ENCODE measurements at places on chromosomes 5 and 9.

DNA sequence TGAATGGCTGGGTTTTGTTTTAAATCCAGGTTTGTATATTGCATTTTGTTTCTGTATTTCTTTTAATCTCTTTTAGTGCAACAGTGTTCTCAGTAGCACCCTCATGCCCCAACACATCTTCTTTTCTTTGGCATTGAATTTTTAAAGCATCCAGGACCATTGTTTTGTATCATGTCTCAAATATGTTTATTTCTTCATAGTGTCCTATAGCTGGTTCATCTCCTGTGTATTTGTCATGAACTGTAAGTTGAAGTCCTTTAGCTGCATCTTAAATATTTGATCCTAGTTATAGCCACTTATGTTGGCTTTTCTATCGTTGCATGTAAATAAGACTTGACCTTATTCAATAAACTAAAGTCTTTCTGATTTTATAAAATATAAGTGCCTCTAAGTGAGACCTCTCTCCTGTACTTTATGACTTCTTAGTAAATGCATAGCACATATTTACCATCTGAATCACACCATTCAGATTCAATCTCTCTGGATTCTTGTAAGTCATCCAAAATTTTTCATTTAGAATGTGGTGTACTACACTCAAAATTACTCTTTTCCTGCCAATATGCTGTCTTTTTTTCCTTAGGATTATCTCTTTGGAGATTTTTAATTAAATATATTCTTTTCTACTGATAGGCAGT lies 21.0 kb upstream of the ERCC6L2 start:
- DNase-seq: no peak

GRCh38 chr9:71308454-71308853 lies 187.0 kb upstream of the TRPM3 start:
- DNase-seq: no peak

GRCh38 chr9:128045831-128046230 lies 21.3 kb downstream of the NAIF1 start:
- no peak for DNase-seq

DNA sequence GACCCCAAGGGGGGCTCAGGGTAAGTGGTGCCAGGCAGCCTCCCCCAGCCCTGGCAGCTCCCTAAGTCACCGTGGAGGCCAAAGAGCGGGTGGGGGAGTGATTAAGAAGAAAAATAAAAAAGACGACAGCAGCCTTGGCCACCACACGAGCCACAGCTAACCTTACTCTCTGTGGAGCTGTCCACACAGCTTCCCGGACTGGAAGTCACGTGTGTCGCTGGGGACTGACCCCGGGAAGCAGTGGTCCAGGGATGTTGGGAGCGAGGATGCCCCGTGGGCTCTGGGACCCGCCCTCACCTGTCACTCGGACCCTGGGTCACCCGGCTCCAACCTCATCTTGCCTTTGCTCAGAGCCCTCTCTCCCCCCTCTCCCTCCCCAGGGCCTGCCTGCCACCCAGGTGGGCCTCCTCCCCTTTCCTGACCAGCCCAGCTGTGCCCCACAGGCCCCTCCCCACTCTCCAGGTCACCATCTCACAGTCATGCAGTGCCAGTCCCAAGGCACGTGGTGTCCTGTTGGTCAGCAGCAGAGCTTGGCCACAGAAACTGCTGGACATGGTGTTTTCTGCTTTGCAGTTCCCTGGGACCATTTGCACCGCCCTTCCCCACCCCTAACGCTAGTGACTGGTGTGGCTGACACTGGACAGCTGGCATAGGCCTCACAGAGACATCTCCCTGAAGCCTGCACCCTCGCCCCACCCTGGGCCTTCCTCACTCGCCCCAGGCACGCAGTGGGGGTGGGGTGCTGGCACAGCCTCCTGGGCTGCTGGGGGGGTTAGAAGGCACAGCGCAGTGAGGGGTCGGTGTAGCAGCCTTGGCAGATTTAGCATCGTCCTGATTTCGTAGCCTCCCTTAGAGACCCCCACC lies 9.8 kb upstream of the EXOC3 start:
- DNase-seq: no peak

- DNase-seq: no peak
Observed at GRCh38 chr9:131727184-131727759, 12.6 kb downstream of the RAPGEF1 start.

DNA sequence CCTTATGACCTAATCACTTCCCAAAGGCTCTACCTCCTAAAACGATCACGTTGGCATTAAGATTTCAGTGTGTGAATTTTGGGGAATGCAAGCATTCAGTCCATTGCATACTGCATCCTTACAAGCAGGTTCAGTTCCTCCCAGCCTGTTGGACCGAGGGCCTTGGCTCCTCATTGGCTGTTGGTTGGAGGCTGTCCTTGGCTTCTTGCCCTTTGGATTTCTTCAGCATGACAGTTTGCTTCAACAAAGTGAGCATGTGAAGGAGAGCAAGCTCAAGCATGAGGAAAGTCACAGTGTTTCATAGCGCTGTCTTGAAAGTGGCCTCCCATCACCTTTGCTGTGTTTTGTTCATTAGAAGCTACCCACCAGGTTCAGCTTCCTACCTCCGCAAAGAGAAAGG lies 109.5 kb downstream of the GADD45G start:
- no peak for DNase-seq

DNA sequence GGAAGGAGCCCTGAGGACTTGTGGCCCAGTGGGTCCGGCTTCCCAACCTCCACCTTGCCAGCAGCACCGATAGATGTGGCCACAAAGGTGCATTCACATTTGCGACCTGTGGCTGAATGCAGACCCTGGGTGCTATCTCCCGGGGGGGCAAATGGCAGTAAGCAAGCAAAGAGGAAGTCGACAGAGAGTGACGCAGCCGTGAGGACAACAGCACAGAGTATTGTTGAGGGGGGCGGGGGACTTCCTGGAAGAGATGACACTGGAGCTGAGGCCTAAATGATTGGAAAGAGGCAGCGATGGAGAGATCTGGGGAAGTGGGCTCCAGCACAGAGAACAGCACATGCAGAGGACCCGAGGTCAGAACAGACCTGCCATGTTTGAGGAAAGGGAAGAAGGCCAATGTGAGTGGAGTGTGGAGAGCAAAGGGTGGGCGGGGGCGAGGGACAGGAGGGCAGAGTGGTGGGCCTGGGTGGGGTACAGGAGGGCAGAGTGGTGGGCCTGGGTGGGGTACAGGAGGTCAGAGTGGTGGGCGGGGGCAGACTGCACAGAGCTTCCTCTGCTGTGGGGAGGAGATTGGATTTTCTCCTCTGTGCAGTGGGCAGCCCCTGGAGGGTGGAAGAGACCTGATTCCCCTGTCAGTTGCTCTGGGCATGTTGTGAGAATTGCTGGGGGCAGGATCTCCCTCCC lies 42.6 kb downstream of the ADAMTS2 start:
- no peak for DNase-seq

- no peak for DNase-seq
Observed at GRCh38 chr9:3850098-3850497, 324.3 kb upstream of the RFX3 start.

GRCh38 chr5:72489536-72489935 lies 17.7 kb downstream of the ZNF366 start:
- no peak for DNase-seq

DNA sequence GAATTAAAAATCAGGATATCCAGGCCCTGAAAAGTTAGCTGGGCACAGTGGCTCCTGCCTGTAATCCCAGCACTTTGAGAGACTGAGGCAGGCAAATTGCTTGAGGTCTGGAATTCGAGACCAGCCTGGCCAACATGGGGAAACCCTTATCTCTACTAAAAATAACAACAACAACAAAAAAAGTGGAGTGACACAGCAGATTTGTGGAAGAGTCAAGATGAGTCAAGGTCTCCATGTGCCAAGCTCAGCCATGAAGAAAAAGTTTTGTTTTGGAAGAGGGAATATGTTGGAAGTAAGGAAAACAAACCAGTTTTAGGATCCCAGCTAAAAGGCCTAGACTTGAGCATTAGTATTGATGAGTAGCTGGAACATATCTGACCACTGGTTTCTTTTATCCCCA lies 14.7 kb downstream of the LRRC70 start:
- no peak for DNase-seq

DNA sequence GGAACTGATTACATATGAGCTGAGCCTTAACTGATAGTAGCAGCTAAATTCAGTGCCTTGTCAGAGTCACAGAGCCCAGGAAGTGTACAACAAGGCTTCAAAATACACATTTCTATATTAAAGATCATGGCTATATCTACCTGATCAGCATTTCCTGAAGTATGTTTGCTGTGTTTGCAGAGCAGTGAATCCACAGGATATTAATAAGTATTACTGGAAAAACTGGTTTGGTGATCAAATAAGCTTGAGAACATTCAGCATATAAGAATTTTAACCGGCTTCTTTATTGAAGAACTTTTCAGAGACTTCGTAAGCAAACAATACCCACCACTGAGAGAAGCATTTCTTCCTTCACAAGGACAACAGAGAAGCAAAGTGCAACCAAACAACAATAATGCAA lies 227.0 kb downstream of the ELAVL2 start:
- no peak for DNase-seq

GRCh38 chr9:127525401-127526188 lies 74.3 kb downstream of the LRSAM1 start:
- no peak for DNase-seq

DNA sequence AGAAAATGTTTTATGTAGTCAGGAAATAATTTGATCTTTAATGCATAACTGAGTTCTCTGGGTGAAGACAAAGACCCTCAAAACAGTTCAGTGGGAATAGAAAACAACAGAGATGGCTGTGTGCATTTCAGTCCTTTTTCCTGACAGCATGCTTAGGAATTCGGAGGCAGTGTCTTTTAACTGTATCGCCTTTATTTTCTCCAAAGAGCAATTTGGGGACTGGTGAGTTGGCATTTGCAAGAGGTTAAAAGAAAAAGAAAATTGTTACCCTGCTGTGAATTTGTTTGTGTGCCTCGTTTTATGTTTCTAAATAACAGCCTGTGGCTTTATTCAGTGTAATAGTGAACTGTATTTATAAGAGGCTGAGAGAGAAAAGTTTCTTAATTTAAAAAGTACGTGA lies 227.8 kb upstream of the DMAC1 start:
- no peak for DNase-seq

DNA sequence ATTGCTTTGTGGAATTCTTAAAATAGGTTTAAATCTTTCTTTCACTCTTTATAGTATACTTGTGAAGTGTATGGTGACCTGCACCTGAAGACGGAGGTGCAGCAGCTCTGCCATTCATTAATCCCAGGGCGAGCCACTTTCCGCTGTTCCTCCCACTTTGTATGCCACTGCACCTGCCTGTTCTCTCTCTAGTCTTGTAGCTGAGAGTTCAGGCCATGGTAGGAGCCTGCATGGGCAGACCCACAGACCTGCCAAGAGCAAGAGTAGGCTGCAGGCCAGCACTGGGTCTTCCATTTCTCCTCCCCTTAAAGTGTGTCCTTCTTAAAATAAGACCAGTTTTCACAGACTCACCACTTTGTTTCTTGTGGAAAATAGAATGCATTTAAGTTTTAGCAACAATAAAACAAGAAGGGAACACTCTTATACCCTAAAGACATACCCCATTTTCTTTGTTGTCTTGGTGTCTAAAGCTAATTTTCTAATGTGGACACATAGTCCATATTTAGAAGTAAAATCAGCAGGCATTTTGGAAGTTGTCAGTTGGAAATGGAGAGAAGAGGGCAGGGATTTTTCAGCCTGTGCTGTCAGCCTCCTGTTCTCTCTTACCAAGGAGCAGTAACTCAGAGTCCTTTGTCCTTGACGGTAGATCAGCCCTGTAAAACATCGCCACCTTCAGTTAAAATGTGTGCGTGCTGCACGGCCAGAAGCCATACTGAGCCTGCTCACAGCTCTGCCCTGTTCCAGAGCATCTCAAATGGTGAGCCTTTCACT lies 103.2 kb downstream of the SNCAIP start:
- no peak for DNase-seq

DNA sequence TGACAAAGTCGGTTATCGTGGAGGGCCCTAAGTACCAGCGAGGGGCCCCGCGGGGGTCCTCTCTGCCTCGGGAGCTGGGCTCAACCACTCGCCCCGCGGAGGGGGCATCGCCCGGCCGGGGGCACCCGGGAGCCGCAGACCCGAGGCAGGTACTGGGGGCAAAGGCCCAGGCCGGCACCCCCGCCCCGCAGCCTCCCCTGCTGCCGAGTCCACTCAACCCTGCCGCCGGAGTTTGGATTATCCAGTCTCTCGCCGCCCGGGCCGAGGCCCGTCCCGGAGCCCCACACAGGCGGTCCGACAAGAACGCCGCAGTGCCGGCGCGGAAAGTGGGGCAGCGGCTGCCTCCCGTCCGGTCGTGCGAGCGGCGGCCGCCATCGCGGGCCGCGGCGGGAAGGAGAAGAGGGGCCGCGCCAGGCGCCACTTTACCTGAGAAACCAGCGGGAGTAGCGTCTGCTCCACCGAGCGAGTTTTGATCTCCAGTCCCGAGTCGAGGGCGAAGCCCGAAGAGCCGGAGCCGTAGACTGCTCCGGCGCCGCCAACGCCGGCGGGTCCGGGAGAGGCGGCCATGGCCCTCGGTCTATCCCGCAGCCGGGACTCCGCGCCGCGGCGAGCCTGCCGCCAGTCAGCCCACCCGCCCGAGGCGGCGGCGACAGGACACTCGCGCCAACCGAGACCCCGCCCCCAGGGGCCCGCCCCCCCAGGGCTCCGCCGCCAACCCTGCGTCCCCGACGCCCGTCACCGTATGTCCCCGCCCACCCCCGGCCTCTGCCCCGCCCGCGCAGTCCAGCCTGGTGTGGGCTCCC lies at the start of gene CTNNAL1:
Gene CTNNAL1 (minus strand): TSS at position 624 of the 803 bp plus-strand sequence. CDS start 57 bp downstream, at position 567.
- DNase-seq: peak; percentile 78

GRCh38 chr5:124124711-124125229 lies 612.8 kb downstream of the CSNK1G3 start:
- no peak for DNase-seq

DNA sequence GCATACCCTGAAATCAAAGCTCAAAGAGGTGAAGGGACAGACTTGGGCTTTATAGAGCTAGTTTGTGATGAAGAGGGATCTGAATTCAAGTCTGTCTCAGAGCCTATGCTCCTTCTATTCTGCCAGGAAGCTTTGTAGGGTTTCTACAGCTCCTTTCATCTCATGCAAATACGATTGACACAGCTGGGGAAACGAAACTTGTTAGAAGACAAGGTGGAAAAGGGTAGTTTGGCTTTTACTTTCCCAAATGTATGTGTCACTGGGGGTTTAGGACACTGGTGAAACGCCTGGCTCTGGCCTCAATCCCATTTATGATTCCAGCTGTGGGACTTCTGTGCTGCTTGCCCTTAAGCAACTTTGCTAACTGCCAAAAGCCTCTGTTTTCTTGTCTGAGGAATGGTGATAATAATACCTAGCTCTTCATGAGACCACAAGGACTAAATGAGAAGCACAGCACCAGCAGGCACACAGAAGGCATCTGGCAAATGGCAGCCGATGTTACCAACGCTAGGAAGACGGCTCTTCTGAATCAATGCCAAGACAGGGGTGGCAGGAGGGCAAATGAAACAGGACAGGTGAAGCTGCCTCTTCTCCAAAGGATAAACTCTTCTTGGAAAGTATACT lies 70.3 kb upstream of the EQTN start:
- DNase-seq: no peak

DNA sequence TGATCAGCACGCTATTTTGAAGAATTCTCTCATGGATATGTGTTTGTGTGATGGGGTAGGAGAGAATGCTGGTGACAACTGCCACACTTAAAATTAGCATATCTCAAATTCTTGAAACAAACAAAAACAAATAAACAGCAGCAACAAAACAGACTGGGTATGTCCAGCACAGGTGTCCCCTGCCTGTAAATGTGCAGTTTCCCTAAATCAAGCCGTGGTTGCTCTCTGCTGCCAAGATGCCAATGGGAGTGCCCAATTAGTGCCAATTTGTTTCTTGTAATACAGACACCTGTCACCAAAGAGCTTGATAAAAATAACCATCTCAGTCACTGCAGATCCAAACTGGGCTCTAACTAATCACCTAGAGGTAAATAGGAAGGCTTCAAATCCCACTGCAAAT lies 144.2 kb upstream of the SMARCA2 start:
- no peak for DNase-seq

Data from activated CD4-positive, CD25-positive, alpha-beta regulatory T cell (primary cell).